Ovary (tissue), 10 donors: ENCODE measurements at places on chromosomes 2 and 18.

DNA sequence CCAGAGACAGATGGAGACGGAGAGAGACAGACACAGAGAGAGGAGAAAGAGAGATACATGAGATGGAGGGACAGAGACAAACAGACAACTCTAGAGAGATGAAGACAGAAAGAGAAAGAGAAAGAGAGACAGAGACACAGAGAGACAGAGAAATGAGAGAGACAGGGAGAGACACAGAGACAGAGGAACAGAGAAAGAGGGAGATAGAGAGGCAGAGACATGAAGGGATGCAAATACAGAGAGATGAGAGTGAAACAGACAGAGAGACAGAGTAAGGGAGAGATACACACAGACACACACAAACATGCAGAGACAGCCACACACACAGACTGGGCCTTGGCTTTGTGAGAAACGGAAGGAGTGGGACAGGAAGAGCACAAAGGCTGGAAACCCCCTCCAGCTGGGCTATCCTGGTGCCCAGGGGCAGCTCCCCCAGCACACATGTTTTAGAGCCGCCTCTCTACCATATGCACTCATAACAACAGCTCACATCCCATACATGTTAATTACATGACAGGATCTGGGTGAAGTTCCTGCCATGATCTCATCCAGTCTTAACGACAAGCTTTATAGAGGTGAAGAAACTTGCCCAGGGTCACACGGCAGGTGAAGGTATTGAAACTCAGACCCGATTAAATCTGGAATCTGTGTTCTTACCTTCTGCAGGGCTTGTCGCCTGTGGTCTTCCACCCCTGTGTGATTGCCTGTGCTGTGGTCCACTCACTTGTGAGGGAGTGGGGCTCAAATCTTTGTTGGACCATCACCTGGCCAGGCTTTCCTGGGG, 32.4 kb downstream of the IL18R1 start:
- no peaks in the 10 kb centered on the region for H3K27me3 ChIP-seq
- no peak overlapping the region for H3K4me3 ChIP-seq
- DNase-seq = no peak

DNA sequence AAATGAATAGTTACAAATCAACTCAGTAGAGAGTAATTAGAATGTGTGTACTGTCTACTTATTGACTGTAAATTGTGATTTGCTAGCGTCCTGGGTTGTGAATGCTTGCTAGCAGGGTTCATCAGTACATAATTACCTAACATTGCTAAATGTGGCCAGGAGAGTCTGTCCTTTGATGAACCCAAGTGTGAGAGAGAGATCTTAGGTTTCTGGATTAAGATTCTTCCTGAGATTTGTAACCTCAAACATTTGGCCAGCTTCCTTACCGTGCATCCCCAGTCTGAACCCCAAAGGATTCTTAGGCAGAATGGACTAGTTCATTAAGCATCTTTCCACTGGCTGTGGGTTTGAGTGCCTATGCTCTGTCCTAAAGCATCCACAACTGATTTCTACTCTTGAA, 84.0 kb upstream of the ITPRID2 start:
- H3K27me3 ChIP-seq = no peaks in the 10 kb centered on the region
- no peaks in the 10 kb centered on the region for H3K36me3 ChIP-seq
- peaks cover 4% of the 10 kb centered on the region for H3K4me1 ChIP-seq
- no peak overlapping the region for H3K4me3 ChIP-seq
- no peak for DNase-seq

DNA sequence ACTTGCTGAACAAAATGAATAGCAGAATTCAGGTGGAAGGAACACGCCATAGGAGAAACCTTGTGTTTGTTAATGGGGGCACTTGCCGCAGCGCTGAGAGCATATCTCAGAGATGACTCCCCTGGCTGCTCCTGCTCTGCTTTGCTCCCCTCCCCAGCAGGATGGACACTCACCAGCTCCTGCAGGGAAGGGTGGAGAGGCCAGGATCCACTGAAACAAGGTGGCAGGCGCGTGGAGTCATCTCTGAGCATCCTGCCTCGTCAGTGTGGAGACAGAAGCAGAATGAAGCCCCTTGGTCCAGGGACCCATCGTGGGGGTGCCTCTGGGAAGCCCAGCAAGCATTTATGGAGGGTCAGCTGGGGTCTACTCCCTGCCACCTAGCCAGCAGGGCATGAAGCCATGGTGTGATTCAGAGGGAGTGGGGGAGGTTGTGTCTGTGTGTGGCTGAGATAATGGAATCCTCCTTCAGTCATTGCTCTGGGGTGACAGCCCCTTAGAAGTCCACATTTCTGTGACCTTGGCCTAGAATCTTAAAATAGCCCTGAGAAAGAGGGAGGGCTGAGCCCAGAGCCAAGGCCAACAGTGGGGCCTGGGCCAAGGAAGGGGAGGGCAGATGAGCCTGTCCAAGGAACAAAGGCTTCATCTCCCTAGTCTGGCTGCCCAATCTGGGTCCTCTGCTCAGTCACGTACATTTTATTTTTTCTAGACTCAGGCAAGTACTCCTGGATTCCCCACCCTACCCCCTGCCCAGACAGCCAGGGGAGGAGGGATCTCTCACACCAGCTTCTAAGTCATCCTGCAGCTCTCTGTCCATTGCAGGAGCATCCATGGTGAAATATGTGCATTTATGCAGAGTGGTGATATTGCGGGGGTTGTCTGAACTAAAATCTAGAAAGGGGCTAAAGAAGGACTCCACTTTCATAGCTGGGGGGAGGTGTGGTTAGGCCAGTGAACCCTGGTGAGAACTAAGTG, 215.4 kb downstream of the ZBTB7C start:
- no peak overlapping the region for H3K4me3 ChIP-seq
- DNase-seq = peak; percentile 82
- H3K27me3 ChIP-seq = no peaks in the 10 kb centered on the region
- peaks cover 15% of the 10 kb centered on the region for H3K4me1 ChIP-seq
- no peaks in the 10 kb centered on the region for H3K36me3 ChIP-seq
- no peak overlapping the region for H3K27ac ChIP-seq

GRCh38 chr18:42374961-42375360, 419.9 kb downstream of the PIK3C3 start:
- no peaks in the 10 kb centered on the region for H3K36me3 ChIP-seq
- H3K4me3 ChIP-seq = no peak overlapping the region
- no peaks in the 10 kb centered on the region for H3K27me3 ChIP-seq
- H3K4me1 ChIP-seq = no peaks in the 10 kb centered on the region

GRCh38 chr18:62516242-62516641, 6.6 kb upstream of the ZCCHC2 start:
- no peak overlapping the region for H3K27ac ChIP-seq
- H3K27me3 ChIP-seq = no peaks in the 10 kb centered on the region
- H3K36me3 ChIP-seq = no peaks in the 10 kb centered on the region
- H3K4me3 ChIP-seq = no peak overlapping the region
- no peak for DNase-seq

GRCh38 chr2:67772216-67773170, 290.3 kb downstream of the C1D start:
- DNase-seq = no peak
- no peak overlapping the region for H3K4me3 ChIP-seq
- no peaks in the 10 kb centered on the region for H3K36me3 ChIP-seq
- no peak overlapping the region for H3K27ac ChIP-seq
- H3K27me3 ChIP-seq = no peaks in the 10 kb centered on the region

GRCh38 chr18:52747869-52748268, 407.9 kb downstream of the DCC start:
- no peak overlapping the region for H3K4me3 ChIP-seq
- no peak for DNase-seq
- H3K27me3 ChIP-seq = no peaks in the 10 kb centered on the region
- H3K27ac ChIP-seq = no peak overlapping the region

DNA sequence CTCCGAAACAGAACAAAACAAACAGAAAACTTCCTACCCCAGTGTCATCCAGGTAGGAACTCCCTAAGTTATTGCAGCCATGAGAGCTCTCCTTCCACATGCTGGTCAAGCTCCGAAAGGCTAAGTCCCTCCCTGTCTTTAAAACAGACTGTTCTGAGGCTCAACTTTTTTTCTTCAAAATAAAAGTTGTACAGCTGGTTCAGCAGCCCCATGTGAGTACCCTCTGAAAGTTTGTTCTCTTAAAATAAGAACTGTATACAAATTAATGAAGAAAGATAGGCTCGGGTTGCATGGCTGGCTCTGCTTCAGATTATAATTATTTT, at the start of gene PDE1A:
PDE1A (minus strand) TSS at position 119 of the 323 bp plus-strand sequence.
- no peak for DNase-seq
- H3K27ac ChIP-seq = no peak within 1 kb of the TSS
- H3K4me1 ChIP-seq = no peaks in the 10 kb centered on the region
- H3K4me3 ChIP-seq = peak within 1 kb of the TSS; percentile 41

- DNase-seq = no peak
- no peaks in the 10 kb centered on the region for H3K36me3 ChIP-seq
- H3K27ac ChIP-seq = no peak overlapping the region
- no peaks in the 10 kb centered on the region for H3K4me1 ChIP-seq
- H3K27me3 ChIP-seq = no peaks in the 10 kb centered on the region
Measured at GRCh38 chr2:181308766-181309515, 148.2 kb upstream of the ITGA4 start.

DNA sequence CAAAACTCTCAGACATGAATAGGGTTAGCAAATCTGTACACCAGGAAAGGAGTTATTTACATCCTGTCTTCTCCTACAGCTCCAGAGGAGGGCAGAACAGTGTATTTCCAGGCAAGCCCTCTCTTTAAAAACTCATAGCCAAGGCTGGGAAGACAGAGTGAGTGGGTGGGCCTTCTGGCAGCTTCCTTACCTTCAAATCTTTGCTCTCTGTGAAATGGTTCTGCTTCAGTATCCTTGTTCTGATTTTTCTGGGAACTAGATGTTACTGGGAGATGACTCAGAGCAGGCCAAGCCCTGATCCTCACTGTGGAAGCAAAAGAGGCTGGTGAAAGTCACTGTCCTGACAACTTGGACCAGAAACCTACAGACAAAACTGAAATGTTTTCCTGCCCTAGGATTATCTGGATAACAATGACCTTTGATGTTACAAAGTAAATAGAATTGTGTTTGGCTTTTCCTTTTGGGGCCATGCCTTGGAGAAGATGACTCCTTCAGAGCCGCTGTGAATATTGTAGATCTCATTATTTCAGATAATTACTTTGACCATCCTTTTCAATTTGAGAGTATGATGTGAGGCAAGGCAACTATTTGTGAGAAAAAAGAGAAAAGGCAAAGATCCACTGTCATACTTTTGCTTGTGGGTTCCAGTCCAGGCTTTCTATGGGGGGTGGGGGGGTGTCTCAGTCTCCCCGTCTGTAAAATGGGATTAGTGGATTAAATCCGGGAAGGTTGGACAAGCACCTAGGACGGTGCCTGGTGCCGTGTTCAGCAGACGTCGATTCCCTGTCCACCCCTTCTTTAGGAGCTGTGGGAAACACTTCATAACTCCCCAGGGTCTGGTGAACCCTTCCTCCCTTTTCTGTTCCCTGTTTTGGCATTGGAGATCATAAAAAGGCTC, 644 bp upstream of the QPCT start:
- no peaks in the 10 kb centered on the region for H3K4me1 ChIP-seq
- no peak for DNase-seq
- H3K27me3 ChIP-seq = no peaks in the 10 kb centered on the region
- H3K4me3 ChIP-seq = peak overlapping the region; percentile 56
- peak overlapping the region; percentile 74 for H3K27ac ChIP-seq
- no peaks in the 10 kb centered on the region for H3K36me3 ChIP-seq

GRCh38 chr2:12543978-12544558, 172.7 kb upstream of the TRIB2 start:
- no peaks in the 10 kb centered on the region for H3K36me3 ChIP-seq
- DNase-seq = no peak
- no peak overlapping the region for H3K27ac ChIP-seq

- no peak overlapping the region for H3K4me3 ChIP-seq
- no peaks in the 10 kb centered on the region for H3K36me3 ChIP-seq
- DNase-seq = no peak
- H3K27me3 ChIP-seq = no peaks in the 10 kb centered on the region
Measured at GRCh38 chr2:135245071-135245470, 193.0 kb downstream of the RAB3GAP1 start.

DNA sequence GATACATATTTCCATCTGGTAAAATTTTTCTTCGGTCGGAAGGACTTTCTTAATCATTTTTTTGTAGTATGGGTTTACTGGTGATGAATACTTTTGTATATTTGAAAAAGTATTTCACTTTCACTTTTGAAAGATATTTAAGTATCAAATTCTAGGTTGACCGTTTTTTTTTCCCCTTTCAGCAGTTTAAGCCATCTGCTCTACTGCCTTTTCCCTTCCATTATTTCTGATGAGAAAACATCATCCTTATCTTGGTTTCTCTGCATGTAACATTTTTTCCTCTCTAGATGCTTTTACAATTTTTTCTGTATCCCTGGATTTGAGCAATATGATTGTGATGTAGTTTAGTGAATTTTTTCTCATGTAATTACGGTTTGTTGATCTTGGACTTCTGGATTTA, 87.0 kb downstream of the MTX2 start:
- H3K4me1 ChIP-seq = no peaks in the 10 kb centered on the region
- no peak overlapping the region for H3K27ac ChIP-seq
- no peaks in the 10 kb centered on the region for H3K27me3 ChIP-seq
- no peaks in the 10 kb centered on the region for H3K36me3 ChIP-seq
- no peak overlapping the region for H3K4me3 ChIP-seq
- DNase-seq = no peak

GRCh38 chr2:46656640-46657039, 177.3 kb downstream of the TMEM247 start:
- no peaks in the 10 kb centered on the region for H3K27me3 ChIP-seq
- H3K36me3 ChIP-seq = no peaks in the 10 kb centered on the region
- H3K27ac ChIP-seq = peak overlapping the region; percentile 63
- H3K4me1 ChIP-seq = peaks cover 12% of the 10 kb centered on the region

- H3K36me3 ChIP-seq = no peaks in the 10 kb centered on the region
- peak; percentile 20 for DNase-seq
- peaks cover 11% of the 10 kb centered on the region for H3K4me1 ChIP-seq
- H3K27me3 ChIP-seq = no peaks in the 10 kb centered on the region
Measured at GRCh38 chr2:134670955-134671354, 47.8 kb downstream of the TMEM163 start.

DNA sequence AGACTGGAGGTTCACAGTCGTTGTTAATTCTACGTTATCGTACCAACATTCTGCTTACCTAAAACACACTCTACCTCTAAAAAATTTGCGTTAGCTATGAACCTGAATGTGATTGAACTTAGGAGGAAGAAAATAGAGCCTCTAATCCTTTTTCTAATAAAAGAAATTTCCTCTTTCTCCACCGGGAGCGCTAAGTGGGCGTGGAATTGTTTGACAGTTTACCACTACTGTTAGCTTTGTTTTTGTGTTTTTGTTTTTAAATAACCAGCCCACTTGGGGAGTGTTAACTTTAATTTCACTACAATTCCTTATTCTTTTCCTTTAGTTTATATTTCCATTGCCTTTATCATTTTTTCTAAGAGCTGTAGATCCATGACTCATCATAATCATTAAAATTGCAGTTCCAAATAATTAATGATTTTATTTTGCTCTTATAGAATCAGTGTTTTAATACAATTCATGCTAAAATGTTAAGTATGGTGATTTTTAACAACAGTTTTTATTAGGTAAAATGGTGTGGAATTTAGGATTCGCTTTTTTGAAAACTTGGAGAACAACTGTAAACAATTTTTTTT, 55.0 kb upstream of the ITM2C start:
- H3K27ac ChIP-seq = no peak overlapping the region
- no peak for DNase-seq
- H3K36me3 ChIP-seq = no peaks in the 10 kb centered on the region
